ENCODE measurements at places on chromosomes 6 and 20.

DNA sequence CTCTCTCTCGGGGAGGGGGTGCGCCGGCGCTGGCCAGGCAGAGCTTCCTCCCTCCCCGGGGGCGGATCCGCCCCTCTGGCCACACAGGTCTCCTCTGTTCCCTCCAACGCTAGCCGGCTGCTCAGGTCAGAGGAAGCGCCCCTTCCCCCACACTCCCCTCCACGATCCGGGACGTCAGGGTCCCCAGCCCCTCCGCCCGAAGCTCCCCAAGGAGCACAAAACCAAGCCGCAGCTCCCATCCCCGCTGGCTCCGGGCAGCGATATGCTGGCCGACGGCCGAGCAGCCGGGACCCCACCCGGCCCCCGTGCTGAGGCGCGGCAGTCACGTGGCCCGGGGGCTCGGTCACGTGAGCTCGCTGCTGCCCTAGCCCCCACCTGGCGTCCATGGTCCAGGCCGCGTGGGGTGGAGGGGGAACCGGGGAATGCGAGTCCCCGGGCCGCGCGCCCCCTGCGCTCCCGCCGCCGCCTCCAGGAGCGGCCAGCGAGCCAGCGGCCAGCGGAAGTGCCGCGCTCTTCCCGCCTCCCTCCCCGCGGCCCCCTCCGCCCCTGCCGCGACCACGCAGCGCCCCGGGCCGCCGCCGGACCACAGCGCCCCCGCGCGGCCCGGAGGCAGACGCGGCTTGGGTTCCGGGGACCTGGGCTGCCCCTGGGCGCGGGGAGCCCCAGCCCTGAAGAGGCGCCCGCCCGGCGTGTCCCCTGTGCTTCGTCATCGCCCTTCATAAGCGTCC is at the start of gene SLC35B2:
TSS of gene SLC35B2 (minus strand) at position 504 of the 728 bp plus-strand sequence. CDS start at position 386, 118 bp downstream.
- no peak for DNase-seq

DNA sequence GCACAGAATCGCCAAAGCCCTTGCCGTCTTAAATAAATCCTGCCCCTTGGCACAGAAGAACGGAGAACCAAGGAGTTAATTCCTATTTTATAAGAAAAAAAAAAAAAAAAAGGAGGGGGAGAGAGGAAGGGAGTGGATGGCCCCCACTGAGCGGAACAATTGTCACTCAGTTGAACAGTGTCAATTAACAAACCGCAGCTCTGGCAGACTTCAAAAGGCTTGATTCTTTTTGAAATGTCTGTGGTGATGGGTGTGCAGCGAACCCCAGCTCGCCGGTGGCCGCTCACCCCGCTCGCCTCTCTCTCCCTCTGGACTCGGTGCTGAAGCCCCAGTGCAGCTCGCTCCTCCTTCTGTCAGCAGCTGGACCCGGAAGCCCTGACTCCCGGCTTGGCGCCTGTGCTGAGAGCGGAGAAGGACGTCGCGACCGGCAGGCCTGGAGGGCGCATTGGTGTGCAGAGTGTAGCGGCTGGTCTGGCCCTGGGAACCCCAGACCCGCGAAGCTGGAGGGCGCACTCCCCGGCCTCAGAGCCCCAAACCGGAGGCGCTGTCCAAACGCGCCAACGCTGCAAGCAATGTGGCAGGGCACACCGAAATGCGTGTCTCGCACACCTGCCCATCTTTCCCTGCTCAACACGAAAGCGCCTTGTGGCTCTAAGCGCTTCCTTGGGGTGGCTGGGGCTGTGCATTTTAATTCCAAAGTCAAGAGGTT is 3.4 kb downstream of the LINC00237 start:
- no peak for DNase-seq

- DNase-seq: no peak
These were observed 1.8 kb downstream of the CHRNA4 start for GRCh38 chr20:63359164-63359934.

GRCh38 chr6:16296061-16296670 is 57.8 kb downstream of the GMPR start:
- DNase-seq: no peak

- no peak for DNase-seq
These were observed 1.0 kb downstream of the MAP1LC3A start for GRCh38 chr20:34559311-34560140.

DNA sequence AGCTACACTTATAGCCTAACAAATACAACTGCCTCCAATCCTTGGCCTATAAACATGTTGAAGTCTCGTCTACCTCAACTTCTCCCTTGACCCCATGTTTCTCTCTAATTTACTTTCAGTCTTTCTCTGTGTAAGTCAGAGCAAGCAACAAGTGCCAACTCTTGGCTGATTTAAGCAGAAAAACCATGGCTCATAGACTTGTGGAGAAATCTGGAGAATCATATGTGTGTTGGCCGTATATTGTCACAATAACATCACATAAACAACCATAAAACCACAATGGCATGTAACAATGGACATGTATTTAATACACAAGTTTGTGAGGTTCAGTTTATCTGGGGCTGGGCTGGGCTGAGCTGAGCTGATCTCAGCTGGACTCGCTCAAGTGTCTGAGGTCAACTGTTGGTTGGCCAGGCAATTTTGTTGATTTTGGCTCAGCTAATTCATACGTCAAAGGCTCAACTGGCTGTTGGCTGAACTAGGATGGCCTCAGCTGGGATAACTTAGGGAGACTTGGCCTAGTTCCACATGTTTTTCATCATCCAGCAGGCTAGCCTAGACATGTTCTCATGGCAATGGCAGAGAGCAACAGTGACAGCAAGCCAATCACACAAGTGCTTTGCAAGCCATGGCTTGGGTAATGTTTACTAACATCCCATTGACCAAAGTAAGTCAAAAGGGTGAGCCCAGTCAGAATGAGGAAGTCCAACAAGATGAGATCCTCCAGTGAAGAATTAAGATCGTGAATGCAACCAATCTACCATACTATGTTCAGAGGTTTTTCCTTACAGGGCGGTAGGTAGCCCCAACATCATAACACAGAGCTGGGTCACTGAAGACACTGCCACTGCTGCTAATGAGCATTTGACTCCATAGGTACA is 12.9 kb upstream of the TBC1D22B start:
- DNase-seq: peak; percentile 100

GRCh38 chr20:58237318-58238132 is 9.1 kb upstream of the ANKRD60 start:
- peak; percentile 55 for DNase-seq

DNA sequence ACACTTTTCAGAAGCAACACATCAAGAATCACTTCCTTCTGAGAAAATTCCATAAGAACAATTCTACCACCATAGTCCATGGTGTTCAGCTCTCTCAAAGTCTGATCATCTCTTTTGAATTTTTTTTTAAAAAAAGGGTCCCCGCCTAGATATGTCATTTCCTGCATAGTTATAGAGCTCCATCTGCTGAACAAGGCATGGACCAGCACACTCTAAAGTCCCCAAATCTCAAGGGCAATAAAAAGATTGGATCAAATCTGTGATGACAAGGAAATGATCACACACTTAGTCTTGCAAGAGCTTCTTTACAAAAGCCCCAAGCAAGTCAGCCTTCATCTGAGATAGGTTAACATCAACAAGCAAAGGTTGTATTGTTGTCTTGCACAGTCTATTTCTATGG is 100.7 kb upstream of the STMND1 start:
- DNase-seq: no peak

DNA sequence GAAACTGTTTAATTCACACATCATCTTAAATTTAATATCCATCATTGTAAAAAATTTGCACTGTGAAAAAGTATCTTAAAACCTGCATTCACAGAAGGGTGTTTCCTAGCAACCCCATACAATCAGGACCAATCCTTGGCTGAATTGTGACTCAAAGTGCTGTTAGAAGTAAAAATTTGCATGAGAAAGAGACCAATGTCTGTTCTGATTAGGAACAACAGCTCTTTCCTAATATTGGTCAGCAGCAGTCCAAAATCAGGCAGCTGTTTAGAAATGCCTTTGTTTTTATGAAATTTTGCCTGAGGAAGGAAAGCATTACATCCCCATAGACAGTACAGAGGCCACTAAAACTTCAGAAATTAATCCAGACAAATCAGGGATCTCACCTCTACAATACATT is 987.0 kb downstream of the HACE1 start:
- no peak for DNase-seq

DNA sequence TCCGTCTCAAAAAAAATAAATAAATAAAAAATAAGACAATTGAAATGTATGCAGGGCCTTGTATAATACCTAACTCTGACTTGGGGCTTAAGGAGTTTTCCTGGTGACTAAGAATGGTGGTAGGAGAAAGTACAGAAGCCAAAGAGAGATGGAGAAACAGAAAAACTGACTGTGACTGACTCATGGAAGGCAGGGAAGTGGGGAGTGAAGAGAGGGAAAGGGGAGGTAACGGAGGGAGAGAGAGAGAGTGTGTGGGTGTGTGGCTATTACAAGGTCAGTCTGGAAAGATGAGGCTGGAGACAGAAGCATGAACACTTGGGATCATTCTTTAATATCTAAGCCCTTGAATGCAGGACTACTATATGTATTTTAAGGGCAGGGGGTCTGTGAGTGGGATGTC is 38.5 kb downstream of the SNRNP48 start:
- DNase-seq: no peak

DNA sequence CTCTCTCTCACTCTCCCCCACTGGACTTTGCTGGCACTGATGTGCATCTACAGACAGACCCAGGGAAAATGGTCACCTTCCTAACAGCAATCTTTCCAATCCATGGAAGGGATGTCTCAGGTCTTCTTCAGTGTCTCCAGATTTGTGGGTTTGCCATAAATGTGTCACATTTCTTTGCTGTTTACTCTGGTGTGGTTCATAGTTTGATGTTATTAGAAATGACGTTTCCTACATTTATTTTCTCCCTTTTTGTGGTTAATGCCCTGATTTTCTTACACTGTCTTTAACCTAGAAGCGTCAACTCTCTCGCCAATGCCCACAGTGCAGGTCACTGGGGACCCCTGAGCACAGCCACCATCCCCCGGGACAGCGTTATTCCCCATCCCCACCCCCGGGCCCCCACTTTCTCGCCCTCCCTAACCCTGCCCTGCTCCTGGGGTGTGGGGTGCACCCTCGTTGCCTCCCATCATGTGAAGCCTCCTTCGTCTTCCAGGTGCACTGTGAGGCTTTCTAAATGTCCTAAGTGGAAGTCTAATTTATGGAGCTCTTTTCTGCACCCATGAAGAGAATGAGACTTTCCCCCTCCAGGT is 86.5 kb downstream of the YTHDF1 start:
- no peak for DNase-seq

DNA sequence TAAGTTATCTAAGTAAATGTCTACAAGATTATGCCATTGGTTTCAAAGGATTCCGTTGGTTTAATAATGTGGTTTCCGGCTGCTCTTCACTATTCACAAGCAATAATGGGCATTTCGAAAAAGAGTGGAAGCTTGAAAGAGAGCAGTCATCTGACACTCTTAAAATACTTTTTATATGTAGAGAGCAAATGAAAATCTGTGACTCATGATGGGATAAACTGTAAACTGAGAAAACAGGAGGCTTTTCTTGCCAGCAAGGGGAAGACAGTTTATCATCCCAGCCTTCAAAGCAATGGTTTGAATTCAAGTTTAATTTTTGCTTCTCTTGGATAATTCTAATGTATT is 145.7 kb downstream of the KHDC1L start:
- peak; percentile 42 for DNase-seq

DNA sequence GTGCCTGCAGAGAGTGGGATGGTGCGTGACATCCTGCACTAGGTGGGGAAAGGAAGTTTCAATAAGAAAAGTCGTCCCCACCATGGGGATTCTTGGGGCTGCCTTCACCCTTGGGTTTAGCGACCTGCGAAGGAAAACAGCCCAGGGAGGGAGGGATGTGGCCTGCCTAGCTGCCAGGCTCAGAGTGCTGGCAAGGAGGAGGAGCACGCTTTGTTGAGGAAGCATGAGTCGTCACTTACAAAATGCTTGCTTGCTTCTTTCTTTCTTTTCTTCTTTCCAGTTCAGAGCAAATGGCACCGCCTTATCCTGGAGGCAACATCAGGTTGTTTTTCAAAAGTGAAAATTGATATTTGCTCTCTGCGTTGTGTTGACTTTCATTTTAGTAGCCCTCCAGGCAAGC is 123.2 kb downstream of the TFAP2C start:
- DNase-seq: no peak

DNA sequence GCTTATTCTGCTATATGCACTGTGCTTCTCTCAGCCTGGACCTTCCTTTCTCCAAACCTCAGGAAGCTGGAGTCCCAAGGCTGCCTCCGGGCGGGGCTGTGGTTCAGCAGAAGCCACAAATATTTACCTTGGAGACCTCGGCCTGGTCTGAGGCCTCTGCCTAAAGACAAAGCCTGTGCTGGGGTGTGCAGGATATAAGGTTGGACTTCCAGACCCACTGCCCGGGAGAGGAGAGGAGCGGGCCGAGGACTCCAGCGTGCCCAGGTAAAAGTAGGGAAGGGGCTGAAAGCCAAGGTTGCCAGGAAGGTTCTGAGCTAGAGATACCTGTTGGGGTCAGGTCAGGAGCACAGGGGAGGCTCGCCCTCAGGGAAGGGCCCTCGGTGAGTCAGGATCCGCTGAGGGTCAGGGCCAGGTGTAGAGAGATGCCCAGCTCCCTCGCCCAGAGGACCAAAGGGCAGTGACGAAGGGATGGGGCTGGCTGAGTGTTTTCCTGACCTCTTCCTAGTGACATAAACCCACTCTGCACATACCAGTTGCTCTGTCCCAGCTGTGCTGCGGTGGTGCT is at the start of gene BPIFB1:
TSS of gene BPIFB1 (plus strand) at position 224 of the 565 bp plus-strand sequence. CDS start 2,860 bp downstream, outside the sequence.
- no peak for DNase-seq

GRCh38 chr6:154457881-154458284 is 52.6 kb downstream of the CNKSR3 start:
- no peak for DNase-seq

- DNase-seq: no peak
These were observed 58.9 kb upstream of the STX16 start for GRCh38 chr20:58592076-58592695.

DNA sequence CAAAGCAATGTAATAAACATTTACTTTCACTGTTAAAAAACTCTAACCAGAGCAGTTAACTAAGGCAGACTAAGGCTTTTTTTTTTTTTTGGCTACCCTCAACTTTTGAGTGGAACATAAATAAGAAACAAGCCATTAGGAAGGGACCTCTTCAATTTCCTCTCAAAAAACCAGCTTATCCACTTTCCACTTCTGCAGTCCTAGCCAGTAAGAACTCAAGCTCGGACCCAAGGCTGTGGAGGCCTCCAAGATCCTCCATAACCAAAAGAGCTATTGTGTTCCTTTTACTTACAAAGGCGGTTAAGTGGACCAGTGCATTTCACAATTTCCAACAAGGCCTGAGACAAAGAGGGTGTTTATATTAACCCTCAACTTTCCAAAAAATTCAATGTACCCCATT is 5.3 kb downstream of the KCNK5 start:
- no peak for DNase-seq

GRCh38 chr6:30344868-30345671 is at the start of gene RPP21:
Gene RPP21 (plus strand): TSS chr6:30345156. CDS start chr6:30345172, 16 bp downstream.
- peak; percentile 52 for DNase-seq

All from GM04504 (cell line).